NCI-H1105 treated with DMSO at 0.1 percent for 48 hours (cell line): ENCODE measurements at places on chromosomes 12 and 14.

DNA sequence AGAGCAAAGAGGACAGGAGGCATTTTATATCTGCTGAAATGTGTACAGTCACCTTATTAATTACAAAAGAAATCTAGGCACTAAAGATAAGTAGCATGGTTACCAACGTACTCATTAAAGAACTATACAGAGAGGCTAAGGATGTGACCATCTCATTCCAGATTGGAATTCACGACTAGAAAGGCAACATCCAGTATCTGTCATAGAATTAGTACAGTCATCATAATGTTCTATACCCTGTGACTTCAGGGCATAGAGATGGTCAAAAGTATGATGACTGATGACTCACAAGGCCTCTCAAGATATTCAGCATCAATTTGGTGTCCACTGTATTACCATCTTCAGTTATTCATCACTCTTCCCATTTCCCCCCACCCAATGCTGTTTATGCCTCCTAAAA, 144.0 kb upstream of the PLEKHG7 start:
- DNase-seq = no peak

GRCh38 chr12:104888892-104889291, 69.2 kb downstream of the SLC41A2 start:
- peak; percentile 14 for DNase-seq

- no peak for DNase-seq
Observed at GRCh38 chr14:54322701-54323337, 74.0 kb upstream of the CDKN3 start.

GRCh38 chr14:74579447-74580274, 32.4 kb downstream of the LTBP2 start:
- no peak for DNase-seq

- DNase-seq = peak; percentile 34
Observed at GRCh38 chr12:69007855-69008351, 74.9 kb upstream of the CPM start.

DNA sequence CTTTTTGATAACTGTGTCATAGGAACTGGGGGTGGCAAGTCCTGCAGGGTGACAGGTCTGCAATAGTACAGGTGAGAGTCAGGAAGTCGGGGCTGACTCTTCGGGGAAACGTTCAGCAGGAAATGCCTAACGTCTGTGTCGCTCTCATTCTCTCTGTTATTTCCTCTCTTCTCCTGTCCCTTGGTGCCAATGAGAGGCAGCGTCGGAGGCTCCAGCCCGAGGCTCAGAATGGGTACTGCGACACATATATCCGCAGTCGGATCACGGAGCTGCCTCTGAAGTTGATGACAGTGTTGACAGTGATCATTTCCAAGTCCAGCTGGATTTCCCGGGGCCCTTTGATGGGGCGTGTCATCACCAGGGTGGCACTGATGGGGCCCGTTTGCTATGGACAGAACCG, 2.7 kb upstream of the TC2N start:
- DNase-seq = no peak
